ENCODE measurements at places on chromosomes 12 and 14.

- DNase-seq = no peak
These were observed 122.8 kb downstream of the RASSF9 start for GRCh38 chr12:85713373-85713772.

DNA sequence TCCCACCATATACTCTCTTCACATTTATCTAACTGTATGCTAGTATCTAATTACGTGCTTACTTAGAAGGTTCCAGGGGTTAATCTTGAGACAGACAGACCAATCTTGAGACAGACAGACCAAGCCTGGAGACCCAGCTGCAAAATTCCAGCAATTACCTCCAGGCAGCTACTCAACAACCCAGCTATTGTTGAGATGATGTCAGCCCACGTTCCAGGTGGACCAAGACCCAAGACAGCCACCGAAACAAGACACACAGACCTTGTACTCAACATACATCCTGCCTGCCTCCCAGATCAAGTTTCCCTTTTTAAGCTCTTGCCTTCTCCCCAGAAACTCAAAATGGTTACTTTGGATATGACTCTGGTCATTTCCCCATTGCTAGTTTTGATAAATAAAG, 64.9 kb upstream of the VASH1 start:
- DNase-seq = no peak

DNA sequence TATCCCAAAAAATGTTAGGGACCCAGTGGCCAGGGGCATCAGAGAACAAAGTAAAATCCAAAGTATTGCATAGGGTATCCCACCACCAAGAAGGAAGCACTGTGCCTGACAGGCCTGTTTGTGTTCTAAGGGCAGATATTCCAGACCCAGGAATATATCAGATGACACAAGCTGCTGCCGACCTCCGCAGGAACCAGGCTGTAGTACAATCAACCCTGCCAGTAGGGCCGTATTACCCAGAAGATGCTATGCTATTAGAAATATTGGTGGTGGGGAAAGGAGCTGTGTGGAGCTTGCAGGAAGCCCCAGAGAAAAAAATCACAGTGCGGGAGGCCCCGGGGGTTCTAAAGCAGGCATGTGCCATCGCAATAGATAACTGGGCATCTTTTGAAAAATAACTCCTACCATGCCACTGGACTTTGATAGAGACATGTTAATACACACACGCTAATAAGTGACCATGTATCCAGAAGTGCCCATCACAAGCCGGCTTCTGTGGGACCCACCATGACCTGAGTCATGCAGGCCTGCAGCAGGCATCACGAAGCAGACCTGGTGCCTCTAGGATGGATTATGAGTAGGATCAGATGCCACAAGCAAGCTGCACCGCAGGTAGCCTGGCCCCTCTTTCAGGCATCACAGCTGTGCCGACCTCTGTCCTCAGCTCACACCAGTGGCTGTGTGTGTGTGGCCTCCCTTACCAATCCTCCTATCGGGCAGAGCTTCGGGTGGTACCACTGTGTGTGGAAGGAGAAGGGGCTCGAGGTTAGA, 242.7 kb downstream of the BCL11B start:
- no peak for DNase-seq

GRCh38 chr12:81798294-81798693, 39.1 kb upstream of the PPFIA2 start:
- DNase-seq = no peak

DNA sequence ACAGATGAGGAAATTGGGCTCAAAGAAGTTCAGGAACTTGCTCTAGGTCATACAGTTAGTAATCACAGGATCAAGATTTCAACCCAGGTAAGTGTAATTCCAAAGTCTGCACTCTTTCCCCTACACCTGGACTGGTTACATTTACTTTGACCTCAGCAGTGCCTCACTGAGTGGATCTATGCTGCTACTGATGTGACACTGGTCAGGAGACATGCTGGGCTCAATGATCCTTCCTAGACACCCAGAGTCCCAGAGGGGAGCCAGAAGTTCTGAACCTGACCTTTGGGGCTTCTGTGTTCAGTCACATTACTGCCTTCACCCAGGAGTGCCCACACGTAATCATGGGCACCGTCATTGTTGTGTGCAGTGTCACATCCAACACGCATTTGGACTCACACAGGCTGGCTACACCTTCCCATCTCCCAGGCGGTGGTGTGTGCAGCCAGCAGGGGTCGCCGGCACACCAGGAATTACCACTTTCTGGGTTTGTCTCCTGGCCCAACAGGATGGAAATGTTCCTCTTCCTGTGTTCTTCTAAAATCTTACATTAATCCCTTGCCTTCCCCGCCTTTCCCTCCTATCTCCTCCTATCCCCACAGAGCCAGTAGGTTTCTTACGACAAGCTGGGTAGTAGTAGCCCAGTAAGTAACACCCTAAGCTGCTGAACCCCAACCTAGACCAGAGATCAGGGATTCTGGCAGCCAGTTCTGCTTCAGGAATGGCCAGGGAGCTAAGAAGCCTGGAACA, 25.6 kb downstream of the CALCOCO1 start:
- peak; percentile 86 for DNase-seq

DNA sequence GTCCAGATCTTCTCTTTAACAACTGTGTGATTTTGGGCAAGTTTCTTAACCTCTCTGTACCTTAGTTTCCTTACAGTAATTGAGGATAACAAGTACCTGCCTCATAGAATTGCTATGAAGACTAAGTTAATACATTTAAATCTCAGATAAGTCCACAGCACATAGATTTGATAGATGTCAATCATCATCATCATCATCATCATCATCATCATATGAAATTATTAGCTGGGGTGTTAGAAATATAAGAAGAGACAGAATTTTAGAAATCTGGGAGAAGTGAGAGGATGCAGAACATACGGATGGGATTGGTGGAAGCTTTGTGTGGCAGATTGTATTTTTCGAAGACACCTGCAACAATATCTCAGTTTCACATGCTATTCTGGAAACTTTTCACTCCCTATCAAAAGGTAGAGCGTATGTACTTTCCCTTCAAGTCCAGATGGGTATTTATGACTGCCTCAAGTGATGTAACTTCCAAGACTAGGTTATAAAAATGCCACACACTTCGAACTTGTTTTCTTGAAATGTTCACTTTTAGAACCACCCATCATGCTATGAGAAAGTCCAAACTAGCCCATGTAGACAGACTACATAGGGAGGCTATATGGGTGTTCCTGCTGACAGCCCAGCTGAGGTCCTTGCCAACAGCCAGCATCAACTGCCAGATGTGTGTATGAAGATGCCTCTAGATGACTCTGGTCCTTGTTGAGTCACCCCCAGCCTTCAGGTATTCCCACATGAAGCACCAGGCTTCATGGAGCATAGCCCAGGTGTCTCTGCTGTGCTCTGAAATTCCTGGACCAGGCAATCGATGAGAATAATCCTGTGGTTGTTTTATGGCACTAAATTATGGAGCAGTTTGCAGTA, 20.7 kb upstream of the SDR39U1 start:
- no peak for DNase-seq

GRCh38 chr14:53437858-53438257, 284.7 kb upstream of the DDHD1 start:
- DNase-seq = no peak

DNA sequence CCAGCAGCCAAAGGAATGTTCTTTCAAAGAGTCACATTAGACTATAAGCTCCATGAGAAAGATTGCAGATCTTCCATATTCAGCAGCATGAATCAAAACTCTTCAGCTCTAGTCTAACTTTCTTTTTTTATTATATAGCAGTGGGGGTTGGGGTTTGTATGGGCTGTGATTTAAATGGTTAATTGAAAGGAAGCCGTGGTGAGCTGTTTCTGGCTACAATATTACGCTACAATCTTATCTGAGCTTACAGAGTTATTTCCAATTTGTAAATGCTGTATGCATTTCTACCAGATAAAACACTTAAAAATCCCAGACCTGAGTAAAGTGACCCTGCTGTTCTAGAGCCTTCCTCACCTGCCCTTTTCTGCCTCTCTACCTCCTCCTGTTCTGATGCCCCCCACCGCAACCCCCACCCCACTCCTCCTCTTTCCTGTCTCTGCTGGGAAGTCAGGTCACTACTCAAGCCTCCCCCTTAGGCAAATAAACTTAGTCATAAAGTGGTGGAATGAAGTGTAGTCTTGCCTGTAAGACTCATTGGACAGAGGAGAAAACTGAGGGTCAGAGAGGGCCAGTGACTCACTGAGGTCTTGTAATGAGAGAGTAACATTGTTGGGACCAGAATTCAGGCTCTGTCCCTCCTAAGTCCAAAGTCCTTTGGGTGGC, 1089.5 kb downstream of the BCL11B start:
- DNase-seq = no peak

DNA sequence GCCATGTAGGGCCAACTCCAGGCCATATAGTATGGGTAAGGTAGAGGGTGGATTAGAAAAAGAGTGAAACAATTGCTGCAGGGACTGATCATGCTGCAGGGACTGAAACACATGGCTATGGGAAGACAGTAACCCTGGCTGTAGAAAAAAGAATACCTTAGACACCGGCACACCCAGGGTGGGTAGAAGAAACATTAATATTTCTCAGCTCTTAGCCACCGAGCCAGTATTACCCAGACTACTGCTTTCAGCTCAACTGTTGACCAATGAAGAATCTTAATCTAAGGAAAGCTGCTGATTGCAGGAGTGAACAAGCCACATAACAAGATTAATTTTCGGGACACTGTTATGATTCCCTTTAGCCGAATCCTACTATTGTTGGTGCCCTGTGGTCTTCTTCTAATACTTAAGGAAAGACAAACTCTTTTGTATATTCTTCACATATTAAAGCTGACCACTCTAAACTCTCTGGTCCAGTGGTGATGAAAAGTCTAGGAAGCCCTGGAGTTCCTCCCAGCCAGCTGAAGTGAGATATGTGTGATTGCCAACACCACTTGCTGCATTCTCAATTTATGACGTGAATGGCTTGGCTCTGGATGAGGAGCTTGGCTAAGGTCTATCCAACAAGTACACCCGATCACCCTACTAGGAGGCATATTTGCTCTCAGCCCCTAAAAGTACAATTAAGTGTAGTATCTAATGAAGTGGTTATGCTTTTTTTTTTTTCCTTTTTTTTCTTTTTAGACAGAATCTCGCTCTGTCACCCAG, 69.2 kb downstream of the NOVA1 start:
- no peak for DNase-seq

- no peak for DNase-seq
These were observed 33.7 kb downstream of the CKB start for GRCh38 chr14:103488960-103489359.

GRCh38 chr12:63997198-63997597, 152.7 kb downstream of the SRGAP1 start:
- DNase-seq = no peak

DNA sequence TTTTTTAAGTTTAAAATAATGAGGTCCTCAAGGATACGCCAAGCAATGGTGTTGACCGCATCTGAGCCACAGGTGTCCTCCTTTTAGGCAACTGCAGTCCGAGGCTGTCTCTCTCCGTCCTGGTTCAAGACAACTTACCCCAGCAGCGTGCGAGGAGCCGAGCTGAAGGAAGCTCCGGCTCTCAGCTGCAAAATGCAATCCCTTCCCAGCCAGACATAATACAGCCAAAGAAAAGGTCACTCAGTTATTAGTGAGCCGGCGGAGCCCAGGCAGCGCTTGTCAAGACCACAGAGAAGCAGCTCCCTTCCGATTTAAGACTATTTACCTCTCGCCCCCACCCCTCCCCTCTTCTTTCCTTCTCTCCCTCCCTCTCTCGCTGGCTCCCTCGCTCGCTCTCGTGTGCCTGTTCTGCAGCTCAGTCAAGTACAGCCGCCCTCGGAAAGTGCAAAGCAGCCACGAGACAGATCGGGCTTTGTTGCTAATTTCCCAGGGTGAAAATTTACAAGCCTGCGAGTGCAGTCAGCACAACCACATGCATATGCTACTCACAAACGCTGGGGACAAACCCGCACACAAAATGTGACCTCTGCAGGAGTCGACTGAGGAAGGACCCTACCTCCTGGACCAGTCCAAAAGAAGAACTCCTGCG, 363 bp upstream of the LMO3 start:
- peak; percentile 74 for DNase-seq

DNA sequence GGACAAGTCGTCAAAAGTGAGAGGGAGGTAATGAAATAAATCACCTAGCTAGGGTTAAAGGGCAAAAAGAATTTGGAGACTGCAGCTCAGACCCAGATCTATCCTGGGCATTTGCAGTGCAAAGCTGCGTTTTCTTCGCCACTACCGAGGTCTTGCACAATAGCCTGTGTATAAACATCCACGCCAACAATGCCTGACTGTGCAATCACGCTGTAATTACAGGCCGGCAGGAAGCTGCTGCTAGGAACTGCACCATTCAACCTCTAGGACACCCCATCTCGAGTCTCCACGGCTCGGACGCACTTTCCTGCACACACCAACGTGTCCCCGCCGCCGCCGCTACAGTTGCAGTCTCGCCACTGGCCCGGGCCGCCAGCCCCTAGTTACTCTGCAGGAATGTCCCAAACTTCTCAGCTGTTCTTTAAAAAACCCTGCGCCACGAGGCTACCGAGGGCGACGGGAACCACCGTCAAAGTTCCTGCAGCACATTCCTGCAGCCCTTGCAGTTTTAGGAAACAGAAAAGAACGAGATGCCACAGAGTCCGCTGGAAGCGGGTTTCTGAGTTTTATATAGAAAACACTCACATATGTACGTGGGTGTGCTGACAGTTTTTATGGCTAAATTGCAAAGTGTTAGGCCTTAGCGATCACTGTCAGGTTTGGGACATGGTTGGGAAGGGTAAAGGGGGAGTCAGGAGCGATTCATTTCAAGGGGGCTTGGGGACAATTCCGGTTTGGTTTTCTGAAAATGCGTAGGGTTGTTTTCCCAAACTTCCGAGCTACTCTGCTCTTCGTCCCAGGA, 65.6 kb upstream of the PTGR2 start:
- peak; percentile 83 for DNase-seq

DNA sequence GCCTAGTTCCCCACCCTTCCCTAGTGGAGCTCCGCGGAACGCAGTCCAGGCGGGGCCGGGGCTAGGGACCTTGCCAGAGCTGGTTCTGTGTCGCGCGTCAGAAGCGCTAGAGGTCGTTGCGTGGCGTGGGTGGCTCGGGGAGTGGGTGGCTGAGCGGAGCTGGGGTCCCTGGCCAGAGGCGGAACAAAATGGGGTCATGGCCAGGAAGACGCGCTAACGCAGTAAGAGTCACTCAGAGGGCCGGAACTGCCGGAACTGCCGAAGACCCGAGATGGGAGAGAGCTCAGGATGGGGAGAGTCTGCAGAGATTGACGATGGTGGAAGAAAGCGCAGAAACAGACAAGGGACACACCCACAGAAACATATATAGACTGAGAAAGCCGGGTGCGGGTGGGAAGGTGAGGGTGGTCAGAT, 4.8 kb downstream of the DGKA start:
- DNase-seq = no peak

Measured in KBM-7 (cell line).